ENCODE measurements at places on chromosomes 13 and 19.

- no peak for DNase-seq
Measured at GRCh38 chr13:104586051-104586746, 1520.0 kb upstream of the SLC10A2 start.

DNA sequence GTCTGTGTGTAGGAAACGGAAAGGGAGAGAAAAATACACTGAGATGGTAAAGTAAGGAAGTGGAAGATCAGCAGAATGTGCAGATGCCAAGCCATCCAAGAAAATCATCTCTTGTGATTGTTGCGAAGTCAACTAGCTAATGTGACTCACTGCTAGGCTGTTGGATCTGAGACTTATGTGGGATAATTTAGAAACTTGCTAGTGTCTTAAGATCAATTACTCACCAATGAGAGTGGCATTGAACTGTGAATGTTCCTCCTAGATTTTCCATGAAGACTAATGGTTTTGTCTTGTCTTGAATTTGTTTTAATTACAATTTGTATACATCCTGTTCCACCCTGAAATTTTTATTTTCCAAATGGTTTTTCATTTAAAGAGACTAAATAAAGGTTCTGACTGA is 771.6 kb downstream of the EFNB2 start:
- DNase-seq: no peak

GRCh38 chr19:57052081-57052480 is 67.7 kb upstream of the USP29 start:
- no peak for DNase-seq

GRCh38 chr19:1512671-1513498 is at the start of gene ADAMTSL5:
TSS of gene ADAMTSL5 (minus strand) at chr19:1513019. CDS start at chr19:1510943, 2,076 bp downstream.
- DNase-seq: peak; percentile 89

DNA sequence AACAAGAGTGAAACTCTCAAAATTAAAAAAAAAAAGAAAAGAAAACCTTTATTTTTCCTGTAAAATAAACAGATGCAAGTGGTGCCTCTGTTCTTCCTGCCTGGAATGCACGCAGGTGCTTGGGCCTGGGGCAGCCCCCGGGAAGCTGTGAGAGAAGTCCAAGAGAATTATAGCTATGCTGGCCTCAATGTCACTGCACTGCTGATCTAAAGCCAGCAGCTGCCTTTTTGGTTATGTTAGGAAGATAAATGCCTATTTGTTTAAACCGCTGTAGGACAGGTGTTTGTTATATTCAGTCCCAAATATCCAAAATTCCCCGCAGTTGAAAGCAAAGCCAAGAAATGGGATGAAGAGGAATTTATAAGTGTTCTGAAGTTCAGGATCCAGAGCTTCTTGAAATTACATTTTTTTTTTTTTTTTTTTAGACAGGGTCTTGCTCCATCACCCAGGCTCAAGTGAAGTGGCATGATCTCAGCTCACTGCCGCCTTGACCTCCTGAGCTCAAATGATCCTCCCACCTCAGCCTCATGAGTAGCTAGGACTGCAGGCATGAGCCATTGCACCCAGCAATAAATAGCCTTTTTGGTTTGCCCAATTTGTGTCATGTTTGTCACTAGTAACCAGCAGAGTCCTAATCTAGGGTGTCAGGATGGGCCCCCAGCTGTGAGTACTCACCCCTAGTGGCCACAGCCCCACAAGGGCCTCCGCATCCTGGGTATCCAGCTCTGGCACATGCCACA is 2.2 kb downstream of the RINL start:
- no peak for DNase-seq

DNA sequence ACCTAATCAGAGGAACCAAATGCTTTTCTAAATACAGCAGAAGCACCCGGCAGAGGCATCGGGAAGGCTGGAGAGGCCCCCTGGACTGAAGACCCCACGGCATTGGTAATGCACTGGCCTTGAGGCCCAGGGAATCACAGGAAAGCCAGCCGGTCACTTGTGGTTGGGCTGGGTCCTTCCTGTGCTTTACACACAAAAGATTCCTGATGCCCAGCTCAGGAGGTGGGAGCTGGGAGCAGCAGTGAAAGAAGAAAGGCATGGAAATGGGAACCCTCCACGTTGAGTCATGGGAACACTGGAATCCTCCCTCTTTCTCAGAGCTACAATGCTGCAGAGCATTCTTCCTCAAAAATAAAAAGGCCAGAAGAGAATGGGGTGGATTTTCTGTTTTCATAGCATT is 126.4 kb downstream of the TNFRSF19 start:
- DNase-seq: peak; percentile 29

GRCh38 chr13:20294497-20294896 is 62.4 kb upstream of the GJB6 start:
- no peak for DNase-seq

- DNase-seq: no peak
Measured at GRCh38 chr13:113886561-113887112, 22.8 kb upstream of the GAS6 start.

- no peak for DNase-seq
Measured at GRCh38 chr19:43895727-43896308, 39.3 kb downstream of the ZNF45 start.

GRCh38 chr19:11704626-11705025 is 34.1 kb downstream of the ZNF823 start:
- no peak for DNase-seq

DNA sequence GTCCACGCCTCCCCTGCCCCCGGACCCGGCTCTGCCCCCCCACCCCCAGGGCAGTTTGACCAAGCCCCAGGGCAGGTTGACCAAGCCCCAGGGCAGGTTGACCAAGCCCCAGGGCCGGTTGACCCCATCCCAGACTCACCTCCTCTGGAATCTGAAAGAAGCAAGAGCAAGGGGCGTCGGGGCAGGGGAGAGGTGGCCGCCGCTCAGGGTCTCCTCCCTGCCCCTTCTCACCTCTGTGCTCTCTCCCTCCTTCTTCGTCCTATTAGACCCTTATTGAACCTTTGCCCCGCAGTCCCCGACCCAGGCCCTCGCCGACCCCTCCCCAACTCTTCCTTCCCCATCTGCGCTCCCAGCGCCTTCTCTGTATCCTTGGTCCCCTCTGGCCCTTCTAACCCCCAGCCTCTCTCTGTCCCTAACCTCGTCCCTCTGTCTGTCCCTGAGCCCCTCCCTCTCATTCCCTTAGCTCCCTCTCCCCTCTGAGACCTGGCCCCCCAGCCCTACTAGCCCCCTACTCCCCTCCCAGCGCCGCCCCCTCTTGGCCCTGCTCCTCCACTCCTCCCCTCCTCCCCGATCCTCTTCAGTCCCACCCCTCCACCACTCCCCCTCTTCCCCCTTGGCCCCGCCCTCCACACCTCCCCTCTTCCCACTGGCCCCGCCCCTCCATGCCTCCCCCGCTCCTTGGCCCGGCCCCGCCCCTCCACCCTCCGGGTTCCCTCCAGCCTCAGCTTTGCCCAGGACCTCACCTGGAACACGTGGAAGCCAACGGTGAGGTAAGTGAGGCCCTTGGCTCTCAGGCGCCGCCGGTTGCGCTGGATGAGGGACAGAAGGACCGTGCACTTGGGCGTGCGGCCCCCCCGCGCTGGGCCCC is 7.6 kb downstream of the CAPN12 start:
- DNase-seq: peak; percentile 68

GRCh38 chr19:14405380-14405757 is 13.8 kb downstream of the DDX39A start:
- DNase-seq: no peak

DNA sequence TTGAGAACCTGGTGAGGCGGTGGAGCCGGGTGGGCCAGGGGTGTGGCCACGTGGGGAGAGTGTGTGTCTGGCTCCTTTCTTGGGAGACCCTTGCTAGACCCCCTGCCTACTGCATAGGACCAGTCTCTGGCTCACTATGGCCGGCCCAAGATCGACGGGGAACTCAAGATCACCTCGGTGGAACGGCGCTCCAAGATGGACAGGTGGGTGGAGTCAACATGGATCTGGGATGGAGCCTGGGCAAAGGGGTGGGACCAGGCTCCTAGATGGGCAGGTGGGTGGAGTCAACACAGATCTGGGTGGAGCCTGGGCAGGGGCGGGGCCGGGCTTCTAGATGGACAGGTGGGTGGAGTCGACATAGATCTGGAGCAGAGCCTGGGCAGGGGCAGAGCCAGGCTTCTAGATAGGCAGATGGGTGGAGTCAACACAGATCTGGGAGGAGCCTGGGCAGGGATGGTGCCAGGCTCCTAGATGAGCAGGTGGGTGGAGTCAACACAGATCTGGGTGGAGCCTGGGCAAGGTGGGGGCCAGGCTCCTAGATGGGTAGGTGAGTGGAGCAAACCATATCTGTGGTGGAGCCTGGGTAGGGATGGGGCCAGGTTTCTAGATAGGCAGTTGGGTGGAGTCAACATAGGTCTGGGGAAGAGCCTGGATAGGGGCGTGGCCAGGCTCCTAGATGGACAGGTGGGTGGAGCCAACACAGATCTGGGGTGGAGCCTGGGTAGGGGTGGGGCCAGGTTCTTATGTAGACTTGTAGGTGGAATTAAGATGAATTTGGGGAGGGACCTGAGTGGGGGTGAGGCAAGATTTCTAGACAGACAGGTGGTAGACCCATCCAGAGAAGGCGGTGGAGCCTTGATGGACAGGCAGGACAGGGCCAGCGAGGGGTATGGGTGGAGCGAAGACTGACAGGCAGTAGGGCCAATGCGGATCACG is 56.5 kb downstream of the VAV1 start:
- DNase-seq: no peak
